ENCODE measurements at places on chromosomes 6 and 20.

DNA sequence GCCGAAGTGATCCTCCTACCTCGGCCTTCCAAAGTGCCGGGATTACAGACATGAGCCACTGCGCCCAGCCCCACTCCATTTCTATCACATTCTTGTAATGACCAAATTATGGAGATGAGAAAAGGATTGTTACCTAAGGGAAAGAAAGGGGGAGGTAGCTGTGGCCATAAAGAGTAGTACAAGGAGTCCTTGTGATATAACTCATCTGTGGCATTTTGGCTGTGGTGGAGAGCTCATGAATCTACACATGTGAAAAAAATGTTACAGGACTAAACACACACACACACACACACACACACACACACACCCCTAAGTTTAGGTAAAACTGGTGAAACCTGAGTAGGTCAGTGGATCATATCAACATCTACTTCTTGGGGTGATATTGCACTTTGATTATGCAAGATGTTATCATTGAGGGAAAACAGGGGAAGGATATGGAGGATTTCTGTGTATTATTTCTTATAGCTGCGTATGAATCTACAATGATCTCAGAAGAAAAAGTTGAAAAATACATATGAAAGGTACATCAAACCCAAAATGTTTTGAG, 251.5 kb downstream of the TSHZ2 start:
- no peak for DNase-seq

DNA sequence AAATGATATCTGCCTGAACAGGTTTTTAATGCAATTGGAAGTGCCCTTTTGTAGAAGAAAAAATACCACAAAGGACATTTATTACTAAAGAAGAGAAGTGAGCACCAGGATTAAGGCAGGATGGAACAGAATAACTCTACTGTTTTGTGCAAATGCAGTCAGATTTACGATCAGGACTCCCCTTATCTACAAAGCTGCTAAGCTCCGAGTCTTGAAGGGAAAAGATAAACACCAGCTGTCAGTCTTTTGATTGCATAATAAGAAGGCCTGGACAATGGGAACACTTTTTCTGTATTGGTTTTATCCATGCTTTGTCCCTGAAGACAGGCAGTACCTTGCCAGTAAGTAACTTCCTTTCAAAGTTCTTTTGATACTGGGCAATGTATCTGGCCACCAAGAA, 797.9 kb upstream of the SLC35B3 start:
- DNase-seq, result no peak

DNA sequence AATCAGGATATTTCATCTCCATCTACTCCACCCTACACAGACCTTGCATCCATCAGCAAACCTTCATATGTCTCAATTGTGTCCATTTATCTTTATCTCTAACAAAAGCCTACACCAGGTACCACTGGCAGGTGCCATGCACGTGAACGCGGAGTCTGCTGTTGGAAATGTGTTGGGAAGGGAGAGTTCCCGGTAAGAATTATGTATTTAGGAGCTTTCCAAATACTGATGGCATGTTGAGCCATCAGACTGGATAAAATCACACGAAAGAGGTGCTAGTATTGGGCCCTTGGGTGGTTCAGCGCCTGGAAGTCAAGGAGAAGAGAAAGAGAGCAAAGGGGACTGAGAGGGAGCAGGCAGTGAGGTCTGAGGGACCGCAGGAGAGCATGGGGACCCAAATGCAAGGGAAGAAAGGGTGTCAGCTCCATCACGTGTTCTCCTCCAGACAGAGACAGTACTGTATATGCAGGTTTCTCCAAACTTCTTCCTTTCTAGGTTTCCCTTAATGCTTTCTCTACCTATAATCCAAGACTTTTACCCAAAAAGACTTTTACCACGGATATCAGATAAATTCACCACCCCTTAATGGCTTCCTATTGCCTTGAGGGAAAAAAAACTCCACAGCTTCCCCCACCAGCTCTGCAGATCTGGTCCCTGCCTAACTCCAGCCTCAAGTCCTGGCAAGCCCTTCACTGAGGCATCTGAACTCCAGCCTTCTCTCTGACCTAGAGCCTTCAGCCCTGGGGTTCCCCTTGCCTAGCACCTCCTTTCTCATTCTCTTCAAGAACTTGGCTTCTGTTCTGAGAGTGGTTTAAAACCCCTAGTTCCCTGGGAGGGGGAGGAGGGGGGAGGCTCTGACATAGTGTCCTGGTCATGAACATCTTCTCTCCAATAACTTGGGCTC, 4.8 kb upstream of the ZNF217 start:
- no peak for DNase-seq

DNA sequence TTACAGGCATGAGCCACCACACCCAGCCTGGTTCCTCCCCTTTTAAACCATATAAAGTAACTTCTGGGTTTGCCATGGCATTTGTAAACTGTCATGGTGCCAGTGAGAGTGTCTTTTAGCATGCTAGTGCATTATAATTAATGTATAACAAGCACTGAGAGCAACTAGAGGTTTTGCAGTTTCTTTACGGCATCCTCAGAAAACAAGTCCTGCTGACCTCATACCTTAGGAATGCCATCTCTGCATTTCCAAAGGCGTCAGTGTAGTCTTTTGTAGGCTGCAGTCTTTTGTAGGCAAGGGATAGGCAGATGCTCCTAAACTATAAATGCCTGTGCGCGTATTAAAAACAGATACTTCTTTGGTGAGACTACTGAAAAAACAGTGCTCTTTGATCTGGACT, 75.0 kb upstream of the EZR start:
- DNase-seq, result no peak

GRCh38 chr6:142443532-142443931, 141.7 kb downstream of the ADGRG6 start:
- no peak for DNase-seq

DNA sequence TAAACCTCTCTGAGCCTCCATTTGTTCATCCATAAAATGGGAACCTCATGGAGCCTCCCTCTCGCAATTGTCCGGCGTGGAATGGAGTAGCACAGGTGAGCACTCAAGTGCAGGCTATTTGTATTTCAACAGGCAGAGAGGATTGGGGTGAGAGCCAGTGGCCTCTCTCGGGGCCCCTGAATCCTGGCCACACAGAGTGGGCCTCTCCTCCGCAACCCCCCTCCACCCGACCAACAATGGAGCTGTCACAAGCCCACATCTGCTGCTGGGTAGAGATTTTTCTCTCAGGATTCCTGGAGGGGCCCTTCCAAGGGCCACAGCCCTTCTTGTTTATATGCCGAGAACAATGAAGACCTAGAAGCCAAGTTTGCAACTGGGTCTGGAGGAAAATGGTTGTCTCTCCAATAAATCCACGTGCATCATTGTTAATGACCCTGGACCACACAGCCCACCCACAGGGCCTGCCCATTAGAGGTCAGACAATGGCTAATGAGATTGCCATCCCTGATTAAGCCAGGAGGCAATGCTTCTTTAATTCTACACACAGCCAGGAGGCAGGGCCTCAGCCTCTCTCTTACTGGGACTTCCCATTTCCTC, 233.0 kb downstream of the ANKRD60 start:
- DNase-seq, result no peak

DNA sequence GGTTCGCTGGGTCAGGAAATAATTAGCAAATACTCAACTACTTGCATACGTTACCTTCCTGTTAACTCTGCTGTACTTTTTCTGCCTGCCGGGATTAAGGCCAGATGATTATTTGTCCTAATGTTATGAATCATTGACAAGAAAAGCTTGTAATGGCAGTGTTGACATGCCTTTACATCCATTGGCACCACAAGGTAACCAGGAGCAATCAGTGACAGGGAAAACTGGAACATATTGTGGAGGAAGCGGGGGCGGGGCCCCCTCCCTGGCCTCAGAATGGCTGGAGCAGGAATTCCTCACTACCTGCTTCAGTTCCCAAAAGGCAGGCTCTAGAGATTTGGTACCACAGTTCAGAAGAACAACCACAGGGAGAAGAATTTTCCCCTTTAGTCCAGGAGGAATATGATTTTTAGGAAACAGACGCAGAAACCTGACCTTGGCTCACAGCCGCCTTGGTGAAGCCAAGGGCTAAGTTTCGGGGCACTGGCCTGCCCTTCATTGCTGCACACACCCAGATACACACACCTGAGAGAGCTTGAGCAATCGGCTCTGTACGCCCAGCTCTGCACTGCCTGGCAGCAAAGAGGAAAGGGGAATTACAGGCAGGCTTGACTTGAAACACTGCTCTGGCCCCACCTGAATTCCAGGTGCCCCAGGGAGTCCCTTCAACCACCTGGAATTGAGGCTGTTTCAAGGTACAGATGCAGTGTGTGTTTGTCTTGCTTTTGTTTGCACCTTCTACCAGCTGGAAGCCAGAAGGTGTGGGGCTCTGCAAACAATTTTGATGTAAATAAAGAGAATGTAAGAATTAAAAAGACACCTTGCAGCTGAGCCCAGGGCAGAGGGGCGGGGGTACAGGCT, 89.8 kb downstream of the MYB start:
- DNase-seq, result no peak

DNA sequence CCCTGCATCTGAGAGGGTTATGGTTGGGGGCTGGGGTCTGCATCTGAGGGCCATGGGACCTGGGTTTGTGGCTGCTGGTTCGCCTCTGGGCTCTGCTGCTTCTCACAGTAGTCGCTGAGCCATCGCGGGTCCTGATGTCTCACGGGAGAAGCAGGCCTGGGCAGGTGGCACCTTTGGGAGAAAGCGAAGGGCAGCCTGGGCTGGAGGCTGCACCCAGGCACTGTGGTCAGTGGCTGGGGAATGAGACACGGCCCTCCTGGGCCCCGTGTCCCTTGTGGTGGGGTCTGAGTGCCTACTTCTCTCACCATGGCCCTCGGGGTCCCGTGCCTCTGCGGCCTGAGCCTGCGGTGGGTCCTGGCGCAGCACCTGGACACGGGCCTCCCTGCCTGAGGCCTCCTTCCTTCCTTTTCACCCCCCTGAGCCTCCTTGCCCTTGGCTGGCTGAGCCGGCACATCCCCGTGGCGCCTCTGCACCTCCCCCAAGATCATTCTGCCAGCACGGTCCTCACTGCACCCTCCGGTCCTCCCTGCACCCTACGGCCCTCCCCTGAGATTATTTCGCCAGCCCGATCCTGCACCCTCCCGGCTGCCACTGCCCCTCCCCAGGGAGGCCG, 206.0 kb downstream of the ERMARD start:
- DNase-seq, result no peak

- DNase-seq, result no peak
Observed at GRCh38 chr20:58011106-58011946, 217.1 kb downstream of the ANKRD60 start.

- no peak for DNase-seq
Observed at GRCh38 chr20:63895202-63895951, 451 bp downstream of the DNAJC5 start.

DNA sequence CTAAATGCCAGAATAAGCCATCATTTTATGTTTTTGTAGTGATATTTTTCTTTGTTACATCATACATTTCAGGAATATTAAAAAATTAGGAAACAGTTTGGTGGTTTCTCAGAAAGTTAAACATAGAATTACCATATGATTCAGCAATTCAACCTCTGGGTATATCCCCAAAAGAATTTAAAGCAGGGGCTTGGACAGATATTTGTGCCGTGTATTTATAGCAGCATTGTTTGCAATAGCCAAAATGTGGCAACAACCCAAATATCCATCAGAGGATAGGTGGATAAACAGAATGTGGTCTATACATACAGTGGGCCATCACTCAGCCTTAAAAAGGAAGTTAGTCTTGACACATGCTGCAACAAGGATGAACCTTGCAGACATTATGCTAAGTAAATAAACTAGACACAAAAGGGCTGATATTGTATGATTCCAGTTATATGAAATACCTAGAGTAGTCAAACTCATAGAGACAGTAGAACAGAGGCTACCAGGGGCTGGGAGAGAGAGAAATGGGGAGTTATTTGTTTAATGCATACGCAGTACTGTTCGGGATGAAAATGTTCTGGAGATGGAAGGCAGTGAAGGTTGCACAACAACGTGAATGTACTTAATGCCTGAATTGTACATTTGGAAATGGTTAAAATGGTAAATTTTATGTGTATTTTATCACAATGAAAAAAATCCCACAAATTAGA, 18.9 kb upstream of the TRAF3IP2 start:
- DNase-seq, result no peak

- no peak for DNase-seq
Observed at GRCh38 chr6:165098165-165098564, 211.2 kb downstream of the C6orf118 start.

DNA sequence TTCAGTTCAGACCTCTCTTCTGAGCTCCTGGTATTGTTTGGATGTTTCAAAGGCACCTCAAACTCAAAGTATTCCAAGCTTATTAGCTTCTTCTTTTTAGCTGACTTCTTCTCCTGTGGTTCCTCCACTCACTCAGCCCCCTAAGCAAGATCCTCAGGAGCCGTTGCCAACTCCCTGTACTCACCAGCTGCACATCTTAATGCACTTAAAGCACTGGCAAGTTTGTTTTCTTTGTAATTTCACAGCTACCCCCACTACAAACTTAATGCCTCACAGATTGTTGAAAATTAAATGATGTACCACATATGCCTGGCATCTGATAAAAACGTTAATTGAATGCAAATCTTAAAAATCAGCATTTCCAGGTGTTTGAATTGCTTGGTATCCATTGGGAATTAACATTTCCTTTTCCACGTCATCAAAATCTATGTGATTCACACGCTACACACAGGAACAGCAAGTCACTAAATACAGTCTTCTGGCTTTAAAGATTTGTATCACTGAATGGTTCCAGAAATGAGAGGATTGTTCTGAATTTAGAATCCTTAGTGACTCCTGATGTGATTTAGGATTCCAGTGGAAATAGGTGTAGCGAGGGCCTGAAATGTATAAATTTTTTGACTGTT, 24.5 kb downstream of the CALHM6 start:
- DNase-seq, result no peak

GRCh38 chr6:107612762-107613415, 123.0 kb downstream of the SOBP start:
- no peak for DNase-seq

GRCh38 chr20:32674362-32674789, 635 bp upstream of the C20orf203 start:
- peak; percentile 56 for DNase-seq

DNA sequence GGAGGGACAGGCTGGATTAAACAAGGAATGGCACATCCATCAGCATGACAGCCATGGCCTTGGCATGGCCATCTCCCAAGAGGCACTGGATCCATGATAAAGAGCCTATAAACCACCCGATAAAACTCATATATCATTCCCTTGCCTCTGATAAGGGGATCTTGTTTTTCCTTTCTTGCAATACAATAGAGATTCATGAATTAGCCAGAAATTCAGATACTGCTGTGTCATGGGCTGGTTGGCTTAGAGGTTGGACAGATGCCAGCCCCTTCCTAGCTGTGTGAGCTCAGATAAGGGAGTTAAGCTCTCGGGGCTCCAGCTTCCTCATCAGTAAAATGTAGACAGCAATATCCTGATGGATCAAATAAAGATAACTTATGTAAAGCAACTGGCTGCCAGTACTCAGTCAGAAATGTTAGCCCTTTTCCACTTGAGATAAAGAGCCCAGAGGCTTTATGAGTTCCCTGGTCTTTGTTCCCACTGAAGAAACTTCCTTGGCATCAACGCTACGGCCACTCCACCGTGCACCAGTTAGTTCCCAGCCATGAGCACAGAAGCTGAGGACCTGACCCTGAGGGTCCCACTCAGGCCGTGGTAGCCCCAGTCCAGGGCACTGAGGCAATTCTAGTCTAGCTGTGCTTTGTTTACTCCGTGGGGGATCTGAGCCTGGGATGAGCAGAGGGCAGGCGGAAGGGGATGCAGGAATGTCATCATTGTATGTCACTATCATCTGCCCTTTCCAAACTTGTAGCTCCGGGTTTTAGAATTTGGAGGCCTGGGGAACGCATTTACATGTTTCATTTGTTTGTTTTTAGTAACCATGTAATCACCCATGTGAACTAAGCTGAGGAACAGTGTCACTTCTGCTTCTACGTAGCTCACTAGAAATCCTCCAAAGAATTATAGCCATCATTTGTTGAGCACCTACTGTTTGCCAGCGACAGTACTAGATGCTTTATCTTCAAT, 67.2 kb upstream of the TBC1D7 start:
- no peak for DNase-seq

Data from activated gamma-delta T cell treated with anti-CD3 and anti-CD28 coated beads, Interleukin-2, amount 50 U/mL, for 16 hours (primary cell).